Stimulated activated CD4-positive, alpha-beta T cell treated with anti-CD3 and anti-CD28 coated beads, TNF-alpha, amount 100 ng/mL, for 1 hour (primary cell): ENCODE measurements at places on chromosomes 1 and 21.

- no peak for DNase-seq
Measured at GRCh38 chr1:64080941-64081562, 122.4 kb upstream of the UBE2U start.

- no peak for DNase-seq
Measured at GRCh38 chr1:201885531-201886075, 3.1 kb upstream of the SHISA4 start.

DNA sequence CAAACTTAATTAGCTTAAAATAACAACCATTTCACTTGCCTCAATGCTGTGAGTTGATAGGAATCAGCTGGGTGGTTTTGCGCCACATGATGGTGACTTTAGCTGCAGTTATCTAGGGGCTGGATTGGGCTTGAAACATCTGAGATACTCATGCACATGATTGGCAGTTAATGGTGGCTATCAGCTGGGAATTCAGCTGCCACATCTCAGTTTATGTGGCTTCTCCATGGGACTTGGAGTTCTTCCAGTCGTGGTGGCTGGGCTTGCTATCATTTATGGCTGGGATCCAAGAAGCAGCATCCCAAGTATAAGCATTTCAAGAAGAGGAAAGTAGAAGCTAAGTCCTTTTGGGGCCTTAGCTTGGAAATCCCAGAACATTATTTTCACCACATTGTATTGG lies 36.4 kb downstream of the PDC start:
- DNase-seq: no peak

DNA sequence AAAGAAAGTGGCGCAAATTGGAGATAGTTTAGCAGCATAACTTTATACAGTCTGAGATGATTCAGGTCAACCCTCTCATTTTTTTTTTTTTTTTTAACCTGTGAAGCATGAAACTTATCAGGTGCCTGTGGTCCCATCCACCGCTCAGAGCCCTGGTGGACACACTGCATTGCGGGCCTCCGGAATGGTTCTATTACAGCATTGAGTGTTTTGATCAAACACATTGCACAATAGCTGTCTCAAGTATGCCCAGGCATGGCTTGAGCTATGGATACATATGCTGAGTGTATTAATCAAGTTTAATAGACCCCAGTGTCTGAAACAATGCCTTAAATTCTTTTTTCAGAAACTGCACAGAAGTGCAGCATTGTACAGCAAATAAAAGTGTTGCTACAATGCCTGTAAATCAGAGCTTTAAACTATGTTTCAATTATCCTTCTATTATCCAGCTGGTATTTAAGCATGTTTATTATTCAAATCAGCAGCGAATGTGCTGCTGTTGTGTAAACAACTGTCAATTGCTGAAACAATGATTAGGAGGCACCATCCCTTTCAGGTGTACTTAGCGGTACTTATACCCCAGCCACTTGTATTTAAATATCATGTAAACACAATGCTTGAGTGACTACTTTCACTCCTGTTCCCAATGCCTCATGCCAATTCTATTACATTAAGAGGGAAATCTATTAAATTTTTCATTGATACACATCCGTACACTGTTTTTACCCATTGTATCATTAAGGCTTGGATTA lies 456.6 kb downstream of the RPS6KC1 start:
- DNase-seq: no peak

- DNase-seq: peak; percentile 52
Measured at GRCh38 chr1:226679853-226680516, 59.1 kb downstream of the ITPKB start.

GRCh38 chr1:41151846-41152245 lies 90.3 kb downstream of the SCMH1 start:
- DNase-seq: no peak

DNA sequence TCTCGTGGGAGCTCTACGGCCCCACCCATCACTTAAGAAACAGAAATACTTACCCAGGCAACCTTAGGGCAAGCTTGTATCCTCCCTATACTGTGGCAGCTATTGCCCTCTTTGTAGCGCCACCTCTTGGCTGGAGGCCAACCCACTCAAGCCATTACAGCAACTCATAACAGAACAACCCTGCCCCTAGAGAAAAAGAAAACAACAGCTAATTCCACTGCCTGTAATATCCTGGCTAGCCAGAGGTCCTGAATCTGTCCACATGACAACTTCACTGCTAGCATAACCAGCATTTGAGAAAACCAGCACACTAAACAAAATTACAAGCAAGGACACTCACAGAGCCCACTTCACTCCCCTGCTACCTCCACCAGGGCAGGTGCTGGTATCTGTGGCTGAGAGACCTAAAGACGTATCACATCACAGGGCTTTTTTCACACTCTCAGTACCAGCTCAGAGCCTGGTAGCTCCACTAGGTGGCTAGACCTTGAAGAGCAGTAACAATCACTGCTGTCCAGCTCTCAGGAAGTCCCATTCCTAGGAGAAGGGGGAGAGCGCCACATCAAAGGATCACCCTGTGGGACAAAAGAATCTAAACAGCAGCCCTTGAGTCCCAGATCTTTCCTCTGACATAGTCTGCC lies 14.5 kb upstream of the MX1 start:
- DNase-seq: no peak

- DNase-seq: no peak
Measured at GRCh38 chr1:165313903-165314302, 42.6 kb downstream of the LMX1A start.

DNA sequence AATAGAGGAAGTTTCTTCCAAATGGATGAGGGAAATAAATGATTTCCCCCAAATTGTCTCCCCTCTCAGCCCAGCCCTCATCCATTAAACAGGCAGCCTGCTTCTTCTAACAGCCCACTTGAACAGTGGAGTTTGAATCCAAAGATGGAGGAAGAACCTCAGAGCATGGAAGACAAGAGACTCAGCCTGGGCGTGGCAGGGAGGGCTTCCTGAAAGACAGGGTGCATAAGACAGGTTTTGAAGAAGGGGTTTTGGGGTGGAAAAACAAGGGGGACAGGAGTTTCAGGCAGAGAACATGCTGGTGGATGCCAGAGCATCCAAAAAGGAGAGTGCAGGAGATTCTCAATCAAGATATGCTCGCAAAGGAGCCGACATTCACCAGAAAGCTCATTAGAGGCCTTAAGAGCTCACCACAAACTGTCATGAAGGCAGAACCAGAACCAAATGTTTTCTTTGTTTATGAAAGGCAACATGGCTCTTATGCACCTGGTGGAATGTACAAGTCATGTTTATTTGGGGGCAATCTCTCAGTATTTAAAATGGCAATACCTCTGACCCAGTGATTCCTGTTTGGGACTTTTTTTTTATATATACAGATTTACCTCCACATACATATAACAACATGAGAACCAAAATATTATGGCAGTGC lies 26.5 kb upstream of the TSPEAR start:
- no peak for DNase-seq

DNA sequence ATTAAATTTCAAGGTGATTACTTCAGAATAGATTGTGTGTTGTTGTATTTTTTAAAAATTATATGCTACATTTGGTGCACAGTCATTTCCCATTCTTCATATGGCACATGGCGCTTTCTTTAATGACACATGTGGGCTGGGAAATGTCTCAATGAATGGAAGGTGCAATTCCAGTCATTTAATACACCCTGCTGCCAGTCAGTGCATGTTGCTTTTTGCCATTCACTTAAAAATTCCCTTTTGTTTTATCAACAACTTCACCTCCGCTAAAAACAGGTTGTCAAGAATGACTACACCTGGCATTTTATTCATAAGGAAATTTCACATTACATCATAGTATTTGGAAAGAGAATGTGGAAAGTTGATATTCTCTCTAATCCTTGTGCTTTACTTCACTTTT lies 716.4 kb upstream of the ADAMTS5 start:
- no peak for DNase-seq

- DNase-seq: no peak
Measured at GRCh38 chr1:235158680-235159079, 2.4 kb downstream of the RBM34 start.

DNA sequence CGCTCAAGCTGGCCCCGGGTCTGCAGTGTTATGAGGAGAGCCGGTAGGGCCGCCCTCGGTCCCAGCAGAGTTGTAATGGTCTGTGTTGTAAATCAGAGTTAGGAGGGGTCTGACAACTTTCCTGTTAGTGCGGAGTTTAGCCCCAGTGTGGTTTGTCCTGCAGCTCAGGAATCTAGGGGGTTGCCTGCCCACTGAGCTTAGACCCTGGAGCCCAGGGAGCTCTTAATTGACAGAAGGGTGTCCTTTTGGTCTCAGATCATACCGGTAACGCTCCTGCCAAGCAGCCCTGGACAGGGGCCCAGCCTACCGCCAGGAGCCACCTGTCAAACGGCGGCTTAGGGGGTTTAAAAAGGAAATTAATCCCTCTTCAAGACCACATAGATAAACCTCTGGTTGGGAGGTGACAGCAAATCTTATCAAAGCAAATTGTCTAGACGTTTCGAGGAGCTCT lies 164.4 kb downstream of the DYRK1A start:
- no peak for DNase-seq

- DNase-seq: no peak
Measured at GRCh38 chr1:27307874-27308598, 13.9 kb upstream of the TMEM222 start.

DNA sequence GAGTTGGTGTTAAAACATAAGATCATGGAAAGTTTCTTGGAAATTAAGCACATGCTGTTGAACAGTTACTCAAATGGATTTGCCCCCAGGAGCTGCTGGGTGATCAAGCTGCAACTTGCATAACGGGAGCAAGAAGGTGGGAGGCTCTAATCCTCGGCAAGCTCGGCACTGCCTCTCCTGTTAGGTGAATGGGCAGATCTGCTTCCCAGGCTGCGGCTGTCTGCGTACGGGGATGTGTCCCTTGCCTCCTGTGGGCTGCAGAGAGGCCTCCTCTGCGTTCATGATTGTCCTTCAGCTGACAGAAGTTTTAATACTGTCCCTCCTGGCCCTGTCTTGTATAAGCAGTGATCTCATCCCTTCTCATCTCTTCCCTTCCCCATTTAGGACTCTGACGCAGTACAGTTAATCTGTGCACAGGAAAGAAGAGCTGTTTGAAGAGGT lies 36.7 kb downstream of the ATP1A1 start:
- DNase-seq: no peak

DNA sequence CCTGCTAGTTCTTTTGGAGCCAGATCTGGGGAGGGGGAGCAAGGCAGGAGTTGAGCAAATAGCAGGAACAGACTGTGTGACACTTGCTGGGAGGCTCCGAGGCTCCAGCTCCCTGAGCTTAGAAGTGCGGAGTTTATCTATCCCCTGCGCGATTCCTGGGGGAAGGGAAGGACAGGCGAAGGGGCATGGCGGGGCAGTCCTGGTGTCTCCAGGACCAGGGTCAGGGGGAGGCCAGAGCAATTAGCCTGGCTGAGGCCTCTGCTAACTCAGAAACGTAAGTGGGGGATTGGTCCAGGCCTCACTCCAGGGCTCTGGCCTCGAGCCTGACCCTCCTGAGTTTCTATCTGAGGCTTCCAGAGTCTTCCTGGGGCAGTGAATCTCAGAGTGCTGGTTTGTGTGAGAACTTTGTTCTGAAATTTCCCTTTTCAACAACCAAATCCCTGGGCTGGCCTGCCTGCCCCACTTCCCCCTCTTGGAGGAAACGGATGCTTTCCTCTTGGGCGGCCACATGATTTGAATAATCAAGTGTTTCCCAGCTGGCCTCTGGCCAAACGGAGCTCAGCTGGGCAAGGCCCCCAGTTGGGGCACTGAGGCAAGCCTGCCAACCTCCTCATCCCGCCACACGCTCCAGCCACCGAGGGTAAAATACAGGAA lies 15.6 kb downstream of the ALPL start:
- no peak for DNase-seq

GRCh38 chr1:90291431-90292216 lies 296.7 kb downstream of the ZNF326 start:
- DNase-seq: no peak
